Non-pigmented ciliary epithelial cell (primary cell): ENCODE measurements at places on chromosomes 3 and 15.

- DNase-seq: no peak
Measured at GRCh38 chr3:125050488-125051090, 5.2 kb downstream of the HEG1 start.

DNA sequence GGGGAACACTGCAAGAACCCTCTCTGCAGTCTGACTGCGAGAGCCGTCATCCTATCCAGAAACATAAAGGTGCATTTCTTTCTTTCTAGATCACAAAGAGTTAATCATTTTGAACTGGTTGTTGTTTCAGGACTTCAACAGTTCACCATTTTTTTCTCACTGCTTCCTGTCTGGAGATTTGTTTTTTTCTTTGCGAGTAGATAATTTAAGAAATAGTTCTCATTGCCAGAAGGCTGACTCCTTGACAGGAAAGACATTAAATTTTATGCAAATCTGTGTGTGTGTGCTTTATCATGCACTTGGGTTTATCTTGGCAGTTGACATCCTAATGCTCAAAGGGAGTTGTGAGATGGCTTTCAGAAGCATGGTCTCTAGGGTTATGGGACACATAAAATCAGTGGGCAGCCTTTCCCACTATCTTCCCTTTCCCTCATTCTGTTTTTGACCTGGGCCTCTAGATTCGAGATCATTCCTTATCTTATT, 123.5 kb upstream of the TBL1XR1 start:
- no peak for DNase-seq

- no peak for DNase-seq
Measured at GRCh38 chr3:123071146-123071545, 4.3 kb downstream of the PDIA5 start.

DNA sequence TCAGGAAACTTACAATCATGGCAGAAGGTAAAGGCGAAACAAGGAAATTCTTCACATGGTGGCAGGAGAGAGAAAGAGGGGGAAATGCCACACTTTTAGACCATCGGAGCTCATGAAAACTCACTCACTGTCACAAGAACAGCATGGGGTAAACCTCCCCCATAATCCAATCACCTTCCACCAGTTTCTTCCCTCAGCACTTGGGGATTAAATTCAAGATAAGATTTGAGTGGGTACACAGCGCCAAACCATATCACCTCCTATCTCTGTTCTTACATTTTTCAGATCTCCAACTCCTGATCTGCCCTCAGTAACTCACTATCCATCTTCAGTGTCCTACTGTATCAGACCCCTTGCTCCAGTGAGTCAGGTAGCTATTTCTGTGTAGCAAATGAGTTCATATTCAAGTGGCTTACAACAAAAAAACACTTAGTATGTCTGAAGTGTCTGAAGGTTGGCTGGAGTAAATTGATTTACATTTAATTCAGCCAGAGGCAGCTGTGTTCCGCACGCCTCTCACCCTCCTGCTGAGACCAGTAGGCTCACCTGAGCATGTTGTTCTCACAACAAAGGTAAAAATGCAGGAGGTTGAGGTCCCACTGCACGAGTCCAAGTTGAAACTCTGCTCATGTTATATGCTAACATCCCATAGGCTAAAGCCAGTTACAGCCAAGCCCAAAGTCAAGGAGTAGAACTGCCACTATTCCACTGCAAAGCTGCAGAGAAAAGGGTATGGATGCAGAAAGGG, 180.7 kb upstream of the LMCD1 start:
- no peak for DNase-seq

DNA sequence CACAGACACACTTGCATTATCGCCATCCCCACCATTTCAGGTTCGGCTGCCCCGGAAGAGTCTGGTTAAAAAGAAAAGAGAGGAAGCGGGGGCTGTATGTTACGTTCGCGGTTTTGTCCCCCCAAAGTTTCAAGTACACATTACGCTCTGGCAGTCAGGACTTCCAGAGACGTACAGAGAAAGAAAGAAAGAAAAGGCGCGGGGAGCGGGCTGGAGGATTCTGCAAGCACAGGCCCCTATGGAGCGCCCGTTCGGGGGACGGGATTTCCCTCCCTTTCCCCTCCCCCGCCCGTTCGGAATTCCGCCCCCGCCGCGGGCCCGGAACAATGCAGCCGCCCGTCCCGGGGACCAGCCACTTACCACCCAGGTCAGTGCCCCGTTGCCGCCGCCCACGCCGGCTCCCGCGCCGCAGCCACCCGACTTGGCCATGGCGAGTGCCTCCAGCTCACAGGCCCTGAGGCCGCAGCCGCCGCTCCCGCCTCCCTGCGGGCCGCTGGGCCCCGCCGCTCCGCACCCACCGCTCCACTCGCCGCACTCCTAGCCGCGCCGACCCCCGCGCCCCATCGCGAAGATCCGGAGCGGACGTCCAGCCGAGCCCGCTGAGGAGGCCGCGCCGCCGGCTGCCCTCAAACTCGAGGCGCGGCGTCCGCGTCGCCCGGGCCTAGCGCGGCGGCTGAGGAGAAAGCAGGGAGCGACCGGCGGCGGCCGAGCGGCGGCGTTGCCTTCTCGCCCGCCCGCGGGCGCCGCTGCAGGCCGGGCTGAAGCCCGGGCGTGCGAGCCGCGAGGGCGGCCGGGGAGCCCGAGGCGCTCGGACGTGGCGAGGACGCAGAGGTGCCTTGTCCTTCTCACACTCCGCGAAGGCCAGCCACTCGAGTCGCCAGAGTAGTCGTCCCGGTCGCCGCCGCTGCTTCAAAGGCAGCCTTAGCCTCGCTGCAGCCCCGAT, 567 bp downstream of the TOP2B start:
- no peak for DNase-seq

GRCh38 chr3:100765437-100765975, 56.2 kb downstream of the TFG start:
- DNase-seq: no peak

- no peak for DNase-seq
Measured at GRCh38 chr3:120244834-120245225, 40.2 kb downstream of the GPR156 start.

DNA sequence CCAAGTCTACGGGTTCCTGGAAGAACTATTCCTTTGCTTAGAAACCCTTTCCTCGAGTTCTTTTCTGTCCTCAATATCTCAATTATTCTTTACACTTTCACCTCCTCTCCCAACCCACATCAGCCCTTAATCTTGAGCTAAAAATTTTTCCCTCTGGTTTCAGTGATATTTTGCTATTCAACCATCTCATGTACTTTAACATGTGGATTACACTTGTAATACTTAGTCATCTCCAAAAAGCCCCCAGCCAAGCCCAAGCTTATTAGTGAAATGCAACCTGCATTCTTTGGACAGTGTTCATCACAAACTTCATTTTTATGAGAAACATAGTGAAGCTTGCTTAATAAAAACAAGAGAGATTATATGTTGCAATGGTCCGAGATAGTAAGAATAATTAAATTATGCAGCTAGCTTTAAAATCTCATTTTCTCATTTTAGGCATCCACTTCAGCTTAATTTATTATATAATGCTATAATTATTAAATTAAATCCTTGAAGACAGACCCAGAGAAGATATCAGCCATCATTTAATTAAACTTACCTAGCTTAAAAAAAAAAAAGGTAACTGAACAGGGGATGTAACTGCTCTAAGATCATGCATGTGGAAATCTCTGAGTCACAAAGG, 534.5 kb upstream of the TBL1XR1 start:
- peak; percentile 78 for DNase-seq

DNA sequence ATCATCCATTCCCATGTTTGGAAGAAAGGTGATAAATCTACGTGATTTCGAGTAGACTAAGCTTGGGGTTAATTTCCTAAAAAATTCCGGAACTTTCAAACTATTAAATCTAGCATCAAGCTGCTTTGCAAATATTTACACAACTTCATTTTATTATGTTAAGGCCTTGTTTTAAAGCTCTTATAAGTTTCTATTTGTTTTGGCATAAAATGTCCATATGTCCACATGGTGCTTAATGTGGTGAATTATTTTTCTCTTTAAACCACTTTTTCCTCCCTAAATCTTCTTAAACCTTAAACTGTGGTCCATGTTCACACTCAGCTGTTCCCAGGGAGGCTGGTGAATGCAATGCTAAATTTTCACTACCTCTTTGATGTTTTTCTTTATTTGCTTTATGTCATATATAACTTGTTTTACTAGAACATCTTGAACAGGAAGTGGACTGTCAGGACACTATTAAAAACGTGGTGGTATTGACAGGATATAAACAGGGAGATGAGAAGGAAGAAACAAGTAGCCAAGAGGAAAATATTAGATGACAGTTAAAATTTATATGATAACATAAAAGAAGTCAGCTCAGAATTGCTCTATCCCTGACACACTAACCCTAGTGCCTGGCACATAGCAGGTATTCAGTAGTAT, 72.5 kb upstream of the AGTR1 start:
- no peak for DNase-seq

DNA sequence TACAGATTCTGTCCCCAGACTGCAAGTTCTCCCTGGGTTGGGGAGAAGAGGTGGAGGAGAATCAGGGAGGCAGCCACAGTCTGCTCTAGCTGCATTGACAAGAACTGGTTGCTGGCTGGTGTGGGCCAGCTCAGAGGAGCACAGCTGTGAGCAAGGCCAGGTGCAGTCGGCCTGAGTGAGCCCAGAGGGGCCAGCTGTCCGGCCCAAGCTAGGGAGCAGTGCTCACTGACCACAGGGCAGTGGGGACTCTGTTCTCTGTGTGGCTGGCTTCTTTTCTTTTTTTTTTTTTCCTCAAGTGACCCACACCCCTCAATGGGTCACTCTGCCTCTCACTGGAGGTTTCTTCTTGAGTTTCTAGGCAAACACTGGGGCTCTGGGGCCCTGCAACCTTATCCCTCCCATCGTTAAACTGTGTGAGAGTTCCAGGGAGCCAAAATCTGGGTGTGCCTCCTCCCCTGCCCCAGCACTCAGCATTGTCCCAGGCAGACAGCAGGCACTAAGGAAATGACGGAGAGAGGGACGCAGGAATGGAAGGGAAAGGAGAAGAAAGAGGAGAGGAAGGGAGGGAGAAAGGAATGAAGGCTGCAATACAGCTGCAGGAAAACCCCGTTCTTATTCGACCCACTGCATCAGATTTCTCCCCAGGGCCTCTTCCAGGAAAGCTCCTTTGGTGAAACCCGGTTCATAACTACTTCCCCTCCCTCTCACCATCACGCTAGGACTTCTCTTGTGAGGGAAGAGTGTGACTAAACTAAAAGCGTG, 37.7 kb upstream of the HES1 start:
- DNase-seq: no peak

DNA sequence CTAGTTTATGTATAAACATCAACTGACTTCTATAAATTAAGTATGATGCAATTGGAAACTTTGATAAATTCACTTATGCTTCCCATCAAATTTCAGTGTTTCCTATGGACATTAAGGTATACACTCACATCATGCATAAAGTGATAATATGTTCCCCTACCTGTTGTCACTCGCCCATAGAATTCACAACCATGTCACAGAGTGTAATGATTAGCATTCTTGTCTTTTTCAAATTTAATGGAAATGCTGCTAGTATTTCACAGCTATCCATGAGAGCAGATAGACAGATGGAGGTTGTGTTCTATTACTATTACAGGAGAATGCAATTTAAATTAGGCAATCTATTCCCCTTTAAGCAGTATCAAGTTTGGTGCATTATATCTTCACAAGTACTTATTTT, 984 bp downstream of the PLSCR4 start:
- no peak for DNase-seq

GRCh38 chr3:43736558-43737440, 46.1 kb downstream of the ABHD5 start:
- DNase-seq: no peak

DNA sequence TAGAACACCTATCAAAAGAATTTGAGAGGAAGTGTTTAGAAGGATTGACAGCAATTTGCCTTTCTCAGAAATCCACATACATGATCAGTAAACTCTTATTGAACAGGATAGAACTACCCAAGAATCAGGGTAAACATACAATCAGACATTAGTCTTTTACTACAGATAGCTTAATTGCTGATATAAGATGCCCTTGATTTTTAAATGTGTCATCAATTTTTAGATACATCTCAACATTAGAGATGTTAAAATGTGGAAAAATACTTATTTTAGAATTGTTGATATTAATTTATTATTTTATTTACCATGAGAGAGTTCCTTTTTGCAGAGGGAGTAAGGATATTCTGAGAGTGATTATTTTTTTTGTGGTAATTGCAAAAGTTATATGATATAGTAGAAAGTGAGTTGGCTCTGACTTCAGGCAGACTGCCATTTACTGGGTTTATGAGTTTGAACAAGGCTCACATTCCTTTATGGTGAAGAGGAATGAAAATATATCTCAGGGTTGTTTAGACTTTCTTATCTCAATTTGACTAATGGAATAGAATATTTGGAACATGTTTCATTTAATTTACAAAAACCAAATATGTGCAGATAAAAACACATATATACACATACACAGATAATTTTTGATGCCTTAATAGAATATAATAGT, 302.8 kb upstream of the GOLIM4 start:
- DNase-seq: peak; percentile 34

DNA sequence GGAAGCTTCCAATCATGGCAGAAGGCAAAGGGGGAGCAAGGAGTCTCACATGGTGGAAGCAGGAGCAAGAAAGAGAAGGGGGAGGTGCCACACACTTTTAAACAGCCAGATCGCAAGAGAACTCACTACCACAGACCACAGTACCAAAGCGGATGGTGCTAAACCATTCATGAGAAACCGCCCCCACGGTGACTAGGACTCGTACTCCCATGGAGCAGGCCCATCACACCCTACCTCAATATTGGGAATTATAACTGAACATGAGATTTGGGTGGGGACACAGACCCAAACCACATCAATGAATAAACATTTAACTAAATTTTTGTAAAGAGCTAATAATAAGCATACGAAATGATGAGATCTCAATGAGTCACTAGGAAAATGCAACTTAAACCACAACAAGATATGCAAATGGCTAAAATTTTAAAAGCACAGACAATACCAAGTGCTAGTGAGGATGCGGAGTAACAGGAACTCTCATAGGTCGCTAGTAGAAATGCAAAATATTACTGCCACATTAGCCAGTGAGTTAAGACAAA, 10.0 kb downstream of the MRPS25 start:
- no peak for DNase-seq

GRCh38 chr3:23826382-23827064, 20.8 kb downstream of the UBE2E1 start:
- no peak for DNase-seq

GRCh38 chr3:71064956-71065763, 518.4 kb downstream of the FOXP1 start:
- DNase-seq: no peak

- DNase-seq: no peak
Measured at GRCh38 chr3:54928046-54928770, at the start of gene LRTM1. LRTM1 (minus strand) TSS chr3:54928059; CDS start chr3:54927911, 148 bp downstream.
